ENCODE measurements at places on chromosomes 2 and 18.

GRCh38 chr2:31297751-31298150, 63.8 kb downstream of the EHD3 start:
- no peak for DNase-seq

DNA sequence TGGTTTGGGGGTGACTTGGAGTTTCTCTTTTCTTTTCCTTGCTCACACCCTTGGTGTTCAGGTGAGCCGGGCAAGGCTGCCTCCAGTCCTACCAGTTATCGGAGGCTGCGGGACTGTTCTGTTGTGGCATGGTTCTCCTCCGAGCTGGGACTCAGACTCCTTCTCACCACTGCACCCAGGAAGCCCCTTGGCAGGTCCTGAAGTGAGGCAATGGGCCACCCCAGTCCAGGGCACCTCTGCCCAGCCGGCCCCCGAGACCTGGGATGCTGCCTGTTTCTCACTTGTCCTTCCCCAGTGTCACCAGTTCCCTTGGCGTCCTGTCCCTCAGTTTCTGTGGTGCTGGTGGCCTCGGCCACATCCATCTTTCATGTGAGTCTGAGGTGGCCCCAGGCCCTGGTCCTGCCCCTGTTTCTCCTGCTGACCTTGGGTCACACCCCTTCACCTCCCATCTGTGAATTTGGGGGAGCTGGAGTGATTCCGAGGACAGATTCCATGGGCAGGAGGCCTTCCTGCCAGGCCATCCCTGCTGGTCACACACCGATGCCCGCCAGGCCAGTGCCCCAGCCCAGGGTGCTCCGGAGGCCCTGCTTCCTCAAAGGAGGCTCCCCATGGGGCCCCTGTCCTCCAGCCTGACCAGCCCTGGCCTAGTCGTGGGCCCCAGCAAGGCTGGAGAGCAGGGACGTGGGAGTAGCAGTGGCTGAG, 6.6 kb upstream of the KLHL30 start:
- DNase-seq = no peak

- DNase-seq = no peak
These were observed 522.8 kb upstream of the CDH7 start for GRCh38 chr18:65227970-65228369.

- no peak for DNase-seq
These were observed 422.7 kb downstream of the FBXO15 start for GRCh38 chr18:73724958-73725357.

DNA sequence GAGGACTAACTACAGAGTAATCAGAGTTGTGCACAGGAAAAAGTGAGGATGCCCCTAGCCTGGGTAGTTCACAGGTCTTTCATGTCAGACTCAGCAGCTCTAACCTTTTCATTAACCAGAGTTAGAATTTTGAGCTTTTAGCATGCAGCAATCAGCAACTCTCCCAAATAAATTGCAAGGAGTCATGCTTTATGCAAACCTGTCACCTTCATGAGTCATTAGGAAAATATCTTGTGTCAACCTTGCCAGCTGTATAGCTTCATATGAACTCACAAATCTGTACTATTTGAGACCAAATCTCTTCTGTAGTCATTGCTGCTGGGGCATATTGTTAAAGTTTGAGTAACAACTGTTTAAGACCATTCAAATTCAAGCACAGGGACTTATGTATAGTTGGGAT, 382.3 kb upstream of the NT5C1B start:
- no peak for DNase-seq

- no peak for DNase-seq
These were observed 123.0 kb downstream of the CYP26B1 start for GRCh38 chr2:72024451-72025175.

- DNase-seq = no peak
These were observed 124.6 kb downstream of the TFCP2L1 start for GRCh38 chr2:121160366-121160765.

DNA sequence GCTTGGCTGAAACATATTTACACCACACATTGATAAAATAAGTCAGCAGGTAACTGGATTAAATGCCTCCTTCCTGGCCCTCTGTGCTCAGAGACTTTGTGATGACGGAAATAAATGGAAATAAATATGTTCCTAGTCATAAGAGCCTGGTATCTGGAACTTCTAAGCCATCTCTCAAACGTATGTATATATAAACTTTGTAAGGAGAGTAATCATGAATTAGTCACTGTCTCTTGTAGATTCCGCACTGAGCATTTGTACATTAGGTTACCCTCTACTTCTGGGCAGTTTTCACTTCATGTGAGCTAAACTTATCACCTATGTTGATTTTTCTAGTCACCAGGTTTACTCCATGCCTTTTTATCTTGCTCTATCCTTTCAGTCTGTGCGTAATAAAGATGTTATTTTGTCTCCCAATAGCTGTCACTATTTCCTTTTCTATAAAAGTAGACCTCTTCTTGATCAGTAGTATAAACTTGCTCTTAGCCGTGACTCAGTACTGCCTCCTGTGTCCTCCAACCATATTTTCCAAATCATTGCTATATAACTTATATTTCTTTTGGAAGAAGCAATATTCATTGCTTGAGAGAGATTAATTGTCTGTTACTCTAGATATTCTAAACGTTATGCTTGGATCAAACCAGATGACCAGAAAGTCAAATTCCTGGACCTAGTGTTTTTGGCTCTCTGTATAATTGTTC, 53.2 kb downstream of the FEZ2 start:
- no peak for DNase-seq

DNA sequence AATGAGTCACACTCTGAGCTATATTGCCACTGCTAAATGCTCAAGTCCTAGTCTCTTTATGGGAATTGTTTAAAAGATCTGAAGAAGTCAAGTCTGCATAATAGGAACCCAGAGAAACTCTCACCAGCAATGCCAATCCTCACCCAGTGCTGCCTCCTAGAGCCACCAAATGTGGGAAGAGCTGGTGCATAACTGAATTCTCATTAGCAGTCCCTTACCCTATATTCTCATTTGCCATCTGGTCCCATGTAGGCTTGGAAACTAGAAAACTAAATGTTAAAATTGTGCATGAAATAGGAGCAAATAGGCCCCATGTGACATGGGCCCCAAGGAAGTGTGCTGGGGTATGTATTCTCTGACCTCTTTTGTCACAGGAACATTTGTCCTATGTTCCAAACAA, 224.4 kb upstream of the SMAD2 start:
- no peak for DNase-seq

GRCh38 chr18:76506974-76507764, 12.1 kb upstream of the ZNF516 start:
- DNase-seq = no peak

DNA sequence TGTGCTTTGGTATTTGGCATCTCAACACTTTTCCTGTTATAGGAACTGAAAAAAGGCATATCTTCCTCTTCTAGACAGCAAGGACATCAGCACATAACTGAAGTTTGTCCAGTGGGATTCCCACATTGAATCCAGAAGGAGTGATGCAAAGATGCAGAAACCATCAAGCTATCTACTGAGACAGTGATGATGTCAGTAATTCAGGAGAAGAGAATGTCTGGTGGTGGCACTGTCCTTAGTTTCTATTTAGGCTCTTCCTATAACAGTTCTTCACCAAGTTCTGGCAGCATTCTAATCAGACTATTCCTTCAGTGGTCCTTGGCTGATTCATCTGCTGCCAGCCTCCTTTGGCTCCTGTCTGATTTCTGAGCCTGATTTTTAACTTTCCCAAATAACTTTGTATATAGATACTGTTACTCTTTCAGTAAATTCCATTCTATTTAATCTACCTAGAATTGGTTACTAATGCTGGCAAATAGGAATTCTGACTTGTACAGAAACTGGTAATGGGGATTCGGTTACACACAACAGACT, 56.6 kb upstream of the AGPS start:
- no peak for DNase-seq

DNA sequence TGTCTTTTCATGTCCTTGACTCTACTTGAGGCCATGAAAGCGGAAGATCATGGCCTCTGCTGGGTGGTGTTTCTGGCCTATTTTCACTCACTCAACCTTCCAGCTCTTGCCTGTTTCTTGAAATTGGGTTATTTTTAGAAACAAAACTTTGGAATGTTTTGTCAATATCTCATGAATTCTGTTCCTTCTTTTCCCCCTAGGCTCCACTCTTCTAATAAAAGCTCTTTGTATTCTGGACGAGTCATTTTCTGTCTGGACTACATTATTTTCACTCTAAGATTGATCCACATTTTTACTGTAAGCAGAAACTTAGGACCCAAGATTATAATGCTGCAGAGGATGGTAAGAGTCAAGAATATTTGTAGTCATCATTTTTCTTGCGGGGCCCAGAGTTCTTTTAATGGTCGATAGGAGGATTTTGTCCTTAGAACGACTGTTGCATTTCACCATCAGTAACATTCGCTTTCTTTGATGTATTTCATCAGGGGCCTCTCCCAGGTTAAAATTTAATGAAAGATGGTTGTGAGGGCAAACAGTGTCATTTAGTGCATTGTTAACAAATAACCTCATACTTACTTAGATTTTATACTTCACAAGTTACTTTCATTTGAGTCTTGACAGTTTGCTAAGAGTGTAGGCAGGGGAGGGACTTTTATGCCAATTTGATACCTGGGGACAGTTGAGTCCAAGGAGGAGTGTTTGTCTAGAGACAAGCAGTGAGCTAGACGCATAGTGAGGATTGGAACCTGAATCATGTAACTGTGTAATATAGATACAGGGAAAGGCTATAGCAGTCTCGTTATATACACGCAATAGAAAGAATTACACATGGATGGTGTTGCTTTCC, 64.6 kb downstream of the TRPM8 start:
- no peak for DNase-seq

DNA sequence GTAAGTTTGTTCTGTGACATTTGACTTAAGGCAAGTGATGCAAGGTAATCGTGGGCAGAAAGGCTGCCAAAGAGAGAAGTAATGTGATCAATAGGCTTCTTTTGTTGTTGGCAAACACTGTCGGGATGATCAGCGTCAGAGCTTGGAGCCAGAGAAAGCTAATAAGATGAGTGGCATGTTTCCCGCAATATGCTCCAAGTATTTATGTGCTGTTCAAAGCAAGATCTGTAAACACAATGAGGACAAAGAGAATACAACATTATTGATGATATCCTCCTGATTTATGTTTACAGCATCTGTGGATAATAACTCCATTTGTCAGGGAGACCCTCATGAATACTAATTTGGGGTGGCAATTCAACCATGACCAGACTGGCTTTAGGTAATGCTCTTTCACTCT, 603.3 kb downstream of the TDRD15 start:
- DNase-seq = no peak

GRCh38 chr2:28350791-28351285, 41.8 kb upstream of the FOSL2 start:
- DNase-seq = no peak

DNA sequence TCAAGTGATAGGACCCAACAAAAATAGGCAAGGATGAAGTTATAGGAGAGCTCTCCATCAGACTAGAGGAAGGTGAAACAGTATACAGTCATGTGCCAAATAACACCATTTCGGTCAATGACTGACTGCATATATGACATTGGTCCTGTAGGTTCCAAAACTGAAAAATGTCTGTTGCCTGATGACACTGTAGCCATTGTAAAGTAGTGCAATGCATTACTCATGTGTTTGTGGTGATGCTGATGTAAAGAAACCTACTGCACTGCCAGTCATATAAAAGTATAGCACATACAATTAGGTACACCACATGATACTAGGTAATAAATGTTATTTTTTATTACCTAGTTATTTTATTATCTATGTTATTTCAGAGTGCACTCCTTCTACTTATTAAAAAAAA, 147.9 kb downstream of the GREB1L start:
- DNase-seq = no peak

- DNase-seq = no peak
These were observed 93.8 kb upstream of the LDAH start for GRCh38 chr2:20916604-20917286.

DNA sequence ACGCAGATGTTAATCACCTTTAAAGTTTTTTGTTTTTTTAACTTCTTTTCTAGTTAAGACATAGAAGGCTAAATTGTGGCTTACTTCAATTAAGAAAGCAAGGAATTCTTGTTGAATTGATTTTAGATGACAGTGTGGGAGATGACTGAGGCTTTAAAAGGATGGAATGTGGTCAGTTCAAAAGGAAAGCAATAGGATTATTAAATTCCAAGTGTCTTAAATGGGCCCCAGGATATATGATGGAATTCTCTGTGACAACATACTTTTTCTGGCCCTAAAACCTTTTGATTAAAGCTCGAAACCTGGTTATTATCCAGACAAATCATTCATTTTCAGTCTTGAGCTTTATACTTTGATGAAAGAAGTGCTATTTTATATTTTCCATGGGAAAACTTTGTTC, 179.0 kb upstream of the TMEFF2 start:
- DNase-seq = no peak

DNA sequence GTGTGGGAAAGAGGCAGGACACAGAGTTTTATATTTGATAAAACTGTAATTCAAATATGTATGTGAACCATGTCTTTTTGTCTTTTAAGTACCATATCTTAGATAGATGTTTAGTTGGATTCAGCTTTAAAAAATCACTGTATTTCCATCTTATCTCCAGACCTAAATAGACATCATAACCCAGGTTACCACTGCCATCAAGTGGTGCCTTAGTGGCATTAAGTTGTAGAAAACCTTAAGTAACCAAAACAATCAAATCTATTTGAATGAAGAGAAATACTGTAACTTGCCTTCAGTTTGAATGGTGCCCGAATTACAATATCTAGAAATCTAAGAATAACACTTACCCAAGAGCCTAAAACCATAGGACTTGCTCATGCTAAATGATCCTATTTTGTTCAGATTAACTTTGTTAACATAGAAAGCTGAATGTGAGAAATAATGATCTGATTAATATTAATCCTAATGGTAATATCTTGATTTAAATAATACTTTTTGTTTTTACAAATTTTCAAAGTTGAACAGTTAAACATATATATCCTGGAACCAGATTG, 92.5 kb upstream of the MAP2 start:
- DNase-seq = no peak

- no peak for DNase-seq
These were observed 102.0 kb downstream of the RIT2 start for GRCh38 chr18:43013486-43013885.

DNA sequence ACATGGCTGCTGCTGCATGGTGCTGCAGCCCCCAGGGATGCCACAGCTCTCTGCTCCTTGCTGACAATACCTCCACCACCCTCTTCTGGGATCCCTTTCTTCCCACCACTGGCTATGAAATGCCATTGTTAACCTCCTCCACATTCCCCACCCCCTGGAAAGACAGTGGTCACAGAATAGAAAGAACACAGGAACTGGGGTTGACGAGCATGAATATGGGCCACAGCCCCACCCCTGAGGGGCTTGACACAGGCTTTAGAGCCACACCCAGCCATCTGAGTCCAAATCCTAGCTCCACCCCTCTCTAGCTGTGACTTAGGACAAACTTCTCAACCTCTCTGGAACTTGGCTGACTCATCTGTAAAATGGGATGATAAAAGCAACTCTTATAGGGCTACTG, 47.3 kb downstream of the TMEM163 start:
- no peak for DNase-seq
